ENCODE measurements at places on chromosomes 5 and 9.

- no peak for DNase-seq
These were observed 1666.1 kb upstream of the WWC1 start for GRCh38 chr5:166625210-166625865.

DNA sequence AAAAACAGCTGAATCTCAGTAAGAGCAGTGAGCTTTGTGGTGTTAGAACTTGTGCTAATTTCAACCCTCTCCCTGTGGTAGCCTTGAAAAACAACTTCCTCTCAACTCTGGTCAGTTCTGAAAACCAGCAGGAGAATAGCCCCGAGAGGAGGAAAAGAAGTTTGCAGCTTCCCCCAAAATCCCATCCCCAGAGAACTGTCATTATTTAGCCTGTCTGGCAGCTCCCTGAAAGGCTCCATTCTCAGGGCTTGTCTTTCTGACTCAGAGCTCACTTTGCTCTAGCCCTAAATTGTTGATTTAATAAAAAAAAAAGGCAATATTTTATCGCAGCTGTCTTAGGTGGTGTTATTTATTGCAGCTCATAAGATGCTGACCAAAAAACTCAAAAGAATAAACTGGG is 11.4 kb upstream of the SLC45A2 start:
- no peak for DNase-seq

DNA sequence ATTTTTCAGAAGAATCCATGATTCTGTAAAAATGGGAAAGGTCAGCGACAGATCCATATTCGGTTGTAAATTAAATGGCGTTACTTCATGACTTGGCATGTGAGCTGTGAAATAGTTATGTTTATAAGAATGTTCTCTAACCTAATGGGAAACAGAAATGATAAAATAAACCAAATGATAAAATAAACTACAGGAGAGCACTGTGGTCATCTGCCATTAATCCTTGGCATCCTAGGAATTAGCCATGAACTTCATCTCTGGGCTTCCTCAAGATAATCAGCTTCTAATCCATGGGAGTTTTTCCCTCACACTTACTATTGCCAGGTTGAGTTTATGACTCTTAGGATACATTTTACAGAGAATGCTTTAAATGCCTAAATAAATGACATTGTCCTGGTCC is 94.6 kb upstream of the SLC30A5 start:
- no peak for DNase-seq

DNA sequence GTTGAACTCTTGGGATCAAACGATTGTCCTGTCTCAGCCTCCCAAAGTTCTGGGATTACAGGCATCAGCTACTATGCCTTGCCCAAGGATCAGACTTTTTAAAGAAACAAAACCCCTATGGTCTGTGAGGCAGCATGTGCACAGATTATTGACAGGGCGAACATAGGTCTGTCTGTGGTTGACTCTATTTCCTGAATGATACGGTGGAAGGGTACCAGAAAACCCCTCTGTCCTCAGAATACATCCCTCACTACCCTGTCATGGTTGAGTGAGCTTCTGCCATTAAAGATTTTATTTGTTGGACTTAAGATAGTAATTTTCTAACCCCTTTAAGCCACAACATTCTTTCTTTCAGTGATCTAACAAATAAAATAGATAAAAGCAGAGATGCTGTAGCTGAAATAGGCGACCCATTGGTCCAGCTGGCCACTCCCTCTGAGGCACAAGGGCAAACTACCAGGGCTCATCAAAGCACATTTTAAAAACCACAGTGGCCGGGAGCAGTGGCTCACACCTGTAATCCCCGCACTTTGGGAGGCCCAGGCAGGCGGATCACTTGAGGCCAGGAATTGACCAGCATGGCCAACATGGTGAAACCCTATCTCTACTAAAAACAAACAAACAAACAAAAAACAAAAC is 84.9 kb upstream of the ANKRD55 start:
- no peak for DNase-seq

- DNase-seq, result no peak
These were observed 28.1 kb downstream of the FREM1 start for GRCh38 chr9:14882090-14882489.

- no peak for DNase-seq
These were observed 16.2 kb upstream of the MED10 start for GRCh38 chr5:6394429-6395101.

- DNase-seq, result no peak
These were observed 52.8 kb downstream of the PRRT1B start for GRCh38 chr9:131598121-131598520.

DNA sequence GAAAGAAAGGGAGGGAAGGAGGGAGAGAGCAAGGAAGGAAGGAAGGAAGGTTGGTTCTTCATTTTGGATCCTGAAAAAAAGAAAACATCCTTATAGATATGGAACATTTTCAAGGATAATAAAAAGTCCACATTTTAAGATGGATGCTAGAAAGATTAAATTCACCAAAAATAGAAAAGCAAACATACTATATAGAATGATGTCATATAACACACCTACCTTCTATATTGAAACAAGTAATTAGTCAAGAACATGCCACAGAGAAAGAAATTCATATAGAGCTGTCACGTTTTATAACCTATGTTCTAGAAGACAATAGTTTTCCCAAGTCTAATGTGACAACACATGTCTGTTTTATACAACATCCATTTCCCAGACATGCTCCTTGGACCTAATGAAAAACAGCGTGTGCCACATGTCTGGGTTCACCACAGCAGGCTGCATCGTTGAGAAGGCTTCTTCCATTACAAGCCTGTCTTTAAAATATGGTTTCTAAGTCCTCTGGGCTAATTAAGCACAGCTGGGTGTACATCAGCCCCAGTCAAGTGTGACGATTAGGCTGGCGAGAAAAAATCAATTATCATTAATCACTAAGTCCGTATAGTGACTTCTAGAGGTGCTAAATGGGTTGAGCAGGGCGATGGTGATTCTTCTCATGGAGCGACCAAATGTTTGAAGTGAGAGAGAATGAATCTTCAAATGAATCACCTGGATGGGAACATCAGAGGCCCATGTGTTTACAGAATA is 301.8 kb downstream of the TLE1 start:
- no peak for DNase-seq

GRCh38 chr5:139383275-139383992 is at the start of gene SLC23A1:
Gene SLC23A1 (minus strand): TSS chr5:139383297. CDS start chr5:139383253, 44 bp downstream.
- no peak for DNase-seq

- no peak for DNase-seq
These were observed 160.5 kb upstream of the CDH10 start for GRCh38 chr5:24805230-24805629.

- DNase-seq, result no peak
These were observed 33.4 kb downstream of the GRIA1 start for GRCh38 chr5:153523831-153524230.

DNA sequence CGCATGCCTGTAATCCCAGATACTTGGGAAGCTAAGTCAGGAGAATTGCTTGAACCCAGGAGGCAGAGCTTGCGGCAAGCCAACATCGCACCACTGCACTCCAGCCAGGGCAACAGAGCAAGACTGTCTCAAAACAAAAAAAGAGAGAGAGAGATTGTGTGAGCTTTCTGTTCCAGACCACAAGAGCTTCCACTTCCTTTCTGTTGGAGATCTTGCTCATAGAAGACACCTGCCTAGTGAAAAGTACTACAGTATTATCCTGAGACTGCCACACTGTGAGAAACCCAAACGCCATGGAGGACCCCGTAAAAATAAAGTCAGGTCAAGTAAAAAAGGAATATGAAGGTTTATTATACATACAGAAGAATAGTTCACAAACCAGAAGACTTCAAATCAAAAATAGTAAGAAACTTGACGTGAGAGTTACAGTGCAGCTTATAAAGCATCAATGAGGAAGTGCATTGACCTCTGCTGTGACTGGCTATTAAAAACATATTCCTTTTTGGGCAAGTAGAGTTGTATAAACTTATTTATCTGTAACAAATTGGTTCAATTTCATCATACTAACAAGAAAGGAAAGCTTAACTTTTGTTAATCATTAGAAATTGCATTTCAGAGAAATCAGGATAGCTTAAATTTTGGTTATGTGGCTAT is 4.3 kb upstream of the EMB start:
- DNase-seq, result no peak

DNA sequence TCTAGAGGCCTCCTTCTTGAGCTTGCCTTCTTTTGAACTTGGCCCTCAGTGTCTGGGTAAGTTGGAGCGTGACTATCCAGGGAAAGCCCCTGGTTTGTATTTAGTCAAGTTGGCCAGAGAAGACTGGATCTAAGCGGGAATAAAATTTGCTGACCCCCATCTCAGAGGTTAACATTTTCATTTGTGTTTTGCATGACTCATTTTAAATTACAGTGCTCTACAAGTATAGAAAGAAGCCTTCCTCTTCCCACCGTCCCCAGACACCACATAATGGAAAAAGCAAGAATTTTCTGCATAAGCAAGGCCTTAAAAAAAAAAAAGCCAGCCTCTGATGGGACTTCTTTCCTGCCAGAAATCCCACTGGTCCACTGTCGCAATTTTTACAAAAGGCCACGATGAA is 27.2 kb downstream of the PIK3R1 start:
- DNase-seq, result no peak

GRCh38 chr5:132267931-132268768 is 10.7 kb downstream of the PDLIM4 start:
- no peak for DNase-seq

DNA sequence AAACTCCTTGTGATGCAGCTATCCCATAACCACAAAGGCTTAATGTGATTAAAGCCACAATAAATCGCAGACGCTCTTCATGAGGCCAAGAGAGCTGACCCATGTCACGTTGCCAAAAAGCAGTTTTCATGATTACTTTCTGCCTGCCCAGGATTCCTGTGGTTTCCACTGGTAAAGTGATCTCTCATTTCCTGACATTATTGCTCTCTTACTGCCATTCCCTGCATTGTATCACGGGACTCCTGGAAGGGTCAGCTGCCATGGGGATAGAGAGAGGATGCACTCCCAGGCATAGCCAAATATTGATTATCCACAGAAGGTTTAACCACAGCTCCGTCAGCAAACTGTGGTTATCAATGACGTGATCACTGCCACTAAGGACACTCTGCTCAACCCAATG is 103.8 kb upstream of the SLC1A3 start:
- no peak for DNase-seq

GRCh38 chr5:58855851-58856739 is 273.2 kb downstream of the RAB3C start:
- no peak for DNase-seq
